Spleen (tissue), 13 donors: ENCODE measurements at places on chromosomes 6 and 20. TPM values are rescaled to one million over a fixed set of nuclear protein-coding genes. Genes with fewer than 3 reads are reported as not detected.

BNIP5 gene
- not detected for polyA plus RNA-seq

WFDC11 gene
- not detected for polyA plus RNA-seq

CLPSL1 gene
- polyA plus RNA-seq, result not detected

VIP gene
- polyA plus RNA-seq, result 19.3 TPM

PTCHD4 gene
- polyA plus RNA-seq, result 0.02 TPM
